Right atrium auricular region (tissue), 2 donors: ENCODE measurements at places on chromosomes 1 and 21.

- no peaks in the 10 kb centered on the region for H3K27me3 ChIP-seq
- H3K4me1 ChIP-seq: no peaks in the 10 kb centered on the region
- no peak for DNase-seq
- H3K36me3 ChIP-seq: no peaks in the 10 kb centered on the region
- peak within 1 kb of the TSS; percentile 87 for H3K4me3 ChIP-seq
Measured at GRCh38 chr1:197775282-197776262, at the start of gene DENND1B. Gene DENND1B, minus strand, starts transcription at chr1:197775480. Its CDS starts 325 bp downstream, at chr1:197775155.

GRCh38 chr1:208409176-208409575, 165.0 kb upstream of the PLXNA2 start:
- H3K36me3 ChIP-seq: no peaks in the 10 kb centered on the region
- no peaks in the 10 kb centered on the region for H3K4me1 ChIP-seq
- DNase-seq: no peak
- H3K4me3 ChIP-seq: no peak overlapping the region
- H3K27ac ChIP-seq: no peak overlapping the region

DNA sequence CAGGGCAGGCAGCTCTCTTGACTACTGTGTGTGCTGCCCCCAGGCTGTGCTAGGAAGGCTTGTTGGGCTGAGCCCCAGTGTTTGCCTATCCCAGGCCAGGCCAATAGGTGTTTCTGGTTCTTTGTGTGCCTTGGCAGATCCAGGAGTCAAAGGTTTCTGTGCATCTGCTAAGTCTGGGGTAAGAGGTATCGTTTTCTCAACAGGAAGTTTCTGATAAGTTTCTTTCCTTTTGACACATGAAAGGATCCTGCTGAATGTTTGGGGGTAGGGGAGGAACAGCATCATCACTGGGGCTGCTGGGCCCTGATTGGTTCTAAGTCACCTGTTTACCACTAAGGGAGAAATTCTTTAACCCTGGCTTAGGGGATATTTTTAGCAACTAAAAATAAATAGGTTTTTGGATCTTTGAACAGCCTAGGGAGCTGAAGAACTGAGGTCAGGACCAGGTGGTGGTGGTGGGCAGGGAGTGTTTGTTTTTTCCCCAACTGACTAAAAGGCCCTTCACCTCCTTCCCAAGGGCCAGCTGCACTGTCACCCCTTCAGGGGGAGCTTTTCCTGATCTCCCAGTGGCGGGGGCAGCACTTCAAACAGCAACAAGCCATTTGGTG, 85.1 kb downstream of the KCNN3 start:
- no peak overlapping the region for H3K4me3 ChIP-seq
- DNase-seq: peak; percentile 63
- H3K36me3 ChIP-seq: no peaks in the 10 kb centered on the region
- no peaks in the 10 kb centered on the region for H3K27me3 ChIP-seq

DNA sequence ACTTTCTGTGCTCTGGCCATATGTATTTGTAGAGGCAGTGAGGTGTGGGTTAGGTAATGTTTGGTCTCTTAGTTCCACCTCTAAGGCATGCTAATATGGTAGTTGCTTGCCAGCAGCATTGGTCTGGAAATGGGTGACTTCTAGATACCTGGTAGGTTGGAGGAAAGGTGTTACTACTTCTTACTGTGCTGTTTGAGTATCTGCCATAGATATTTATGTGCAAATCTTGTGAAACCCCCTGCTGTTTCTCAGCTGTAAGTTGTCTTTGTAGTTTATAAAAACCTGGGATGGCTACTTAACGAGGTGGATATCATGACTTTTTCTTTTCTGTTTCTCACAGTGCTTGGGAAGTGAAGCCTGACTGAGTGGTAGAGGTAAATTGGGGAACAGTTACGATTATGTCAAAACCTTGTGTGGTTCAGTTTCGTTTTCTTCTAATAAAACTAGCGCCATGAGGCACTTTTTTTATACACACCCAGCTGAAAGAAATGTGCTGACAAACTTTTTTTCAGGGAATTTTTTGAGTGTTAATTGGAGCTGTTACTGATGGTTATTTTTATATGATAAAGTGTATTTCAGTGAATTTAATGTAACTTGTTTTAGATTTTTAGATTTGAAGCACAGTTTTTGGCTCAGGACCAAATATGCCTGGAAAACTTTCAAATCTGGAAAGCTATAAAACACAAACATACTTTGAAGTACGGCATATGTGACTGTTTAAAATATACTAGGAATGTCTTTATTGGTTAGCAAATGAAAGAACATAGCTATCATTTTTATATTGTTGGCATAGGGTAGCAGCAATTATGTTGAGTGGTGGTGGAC, 42.1 kb downstream of the CAMSAP2 start:
- H3K4me1 ChIP-seq: peaks cover 22% of the 10 kb centered on the region
- H3K36me3 ChIP-seq: no peaks in the 10 kb centered on the region
- no peak overlapping the region for H3K27ac ChIP-seq
